ENCODE measurements at places on chromosomes 6 and 20.

DNA sequence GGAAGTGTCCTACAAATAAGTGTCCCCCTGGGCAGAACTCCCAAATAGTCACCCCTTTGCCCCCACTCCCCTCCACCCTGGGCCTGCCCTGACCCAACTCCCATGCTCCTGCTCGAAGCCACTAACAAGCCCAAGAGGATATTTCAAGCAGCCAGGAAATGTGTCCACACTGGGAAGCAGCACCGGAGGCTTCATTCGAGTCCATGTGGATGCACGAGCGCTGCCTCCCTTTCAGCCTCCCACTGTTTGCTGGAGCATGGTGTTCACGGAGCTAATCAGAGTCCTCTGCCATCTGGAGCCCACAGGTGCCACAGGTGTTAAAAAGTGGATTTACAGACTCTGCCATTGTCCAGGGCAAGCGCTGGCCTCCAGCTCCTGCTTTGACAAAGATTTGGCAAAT is 177.6 kb downstream of the TTLL2 start:
- DNase-seq = no peak

- no peak for DNase-seq
Observed at GRCh38 chr20:44858606-44859360, 26.7 kb upstream of the YWHAB start.

DNA sequence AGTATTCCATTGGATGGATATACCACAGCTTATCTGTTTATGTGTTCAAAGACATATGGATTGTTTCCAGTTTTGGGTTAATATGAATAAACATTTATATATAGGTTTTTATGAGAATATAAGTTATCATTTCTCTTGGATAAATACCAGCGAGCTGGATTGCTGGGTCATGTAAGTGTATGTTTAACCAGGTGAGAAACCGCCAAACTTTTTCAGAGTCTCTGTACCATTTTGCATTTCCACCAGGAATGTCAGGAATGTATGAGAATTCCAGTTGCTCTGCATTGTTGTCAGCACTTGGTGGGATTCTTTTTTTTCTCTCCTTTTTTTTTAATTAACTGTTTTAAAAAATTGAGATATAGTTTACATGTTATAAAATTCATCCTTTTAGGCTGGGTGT is 52.1 kb downstream of the PHF20 start:
- no peak for DNase-seq

DNA sequence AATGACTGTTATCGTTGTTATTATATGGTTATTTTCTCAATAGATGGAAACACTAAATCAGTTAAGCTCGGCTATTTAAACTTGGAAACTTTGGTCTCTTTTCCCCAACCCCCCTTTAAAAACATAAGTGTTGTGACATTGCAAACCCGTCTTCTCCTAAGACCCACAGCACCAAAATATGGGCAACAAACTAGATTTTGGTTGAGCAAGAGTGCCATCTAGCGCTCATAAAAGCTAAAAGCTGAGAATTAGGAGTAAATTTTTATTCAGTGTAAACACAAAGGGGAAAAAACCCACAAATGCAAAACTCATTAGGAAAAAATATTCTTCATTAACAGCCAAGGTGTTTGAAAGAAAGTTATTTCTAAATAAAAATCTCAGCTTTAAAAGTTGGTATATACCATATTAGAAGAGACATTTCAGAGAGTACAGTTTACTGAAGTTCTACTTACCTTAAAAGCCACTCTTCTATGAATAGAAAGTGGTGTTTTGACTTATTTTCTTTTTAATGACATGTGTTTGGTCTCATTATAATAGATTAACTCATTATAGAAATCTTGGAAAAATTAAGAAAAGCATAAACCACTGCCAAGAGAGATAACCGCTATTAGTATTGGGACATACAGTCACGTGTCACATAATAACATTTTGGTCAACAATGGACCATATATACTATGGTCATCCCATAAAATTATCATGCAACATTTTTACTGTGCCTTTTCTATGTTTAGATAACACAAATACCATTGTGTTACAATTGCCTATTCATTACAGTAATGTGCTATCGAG is 21.1 kb downstream of the SESN1 start:
- DNase-seq = peak; percentile 67

DNA sequence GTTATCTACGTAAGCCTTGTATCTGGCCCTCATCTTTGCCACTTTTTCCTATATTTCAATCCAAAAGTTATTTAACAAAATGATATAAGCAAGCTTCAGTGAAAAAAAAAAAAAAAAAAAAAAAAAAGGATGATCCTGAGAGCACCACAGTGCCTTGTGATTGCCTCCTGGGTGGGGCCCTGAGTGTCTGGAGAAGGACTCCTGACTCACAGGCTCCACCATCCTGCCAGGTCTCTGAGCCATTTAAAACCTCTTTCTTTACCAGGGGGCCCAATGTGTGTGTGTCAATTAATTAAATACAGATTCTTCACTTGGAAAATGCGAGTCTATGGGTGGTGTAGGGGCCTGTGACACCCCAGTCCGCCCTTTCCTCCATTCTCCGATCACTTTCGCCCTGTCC is 105.2 kb downstream of the SMOC2 start:
- DNase-seq = no peak

DNA sequence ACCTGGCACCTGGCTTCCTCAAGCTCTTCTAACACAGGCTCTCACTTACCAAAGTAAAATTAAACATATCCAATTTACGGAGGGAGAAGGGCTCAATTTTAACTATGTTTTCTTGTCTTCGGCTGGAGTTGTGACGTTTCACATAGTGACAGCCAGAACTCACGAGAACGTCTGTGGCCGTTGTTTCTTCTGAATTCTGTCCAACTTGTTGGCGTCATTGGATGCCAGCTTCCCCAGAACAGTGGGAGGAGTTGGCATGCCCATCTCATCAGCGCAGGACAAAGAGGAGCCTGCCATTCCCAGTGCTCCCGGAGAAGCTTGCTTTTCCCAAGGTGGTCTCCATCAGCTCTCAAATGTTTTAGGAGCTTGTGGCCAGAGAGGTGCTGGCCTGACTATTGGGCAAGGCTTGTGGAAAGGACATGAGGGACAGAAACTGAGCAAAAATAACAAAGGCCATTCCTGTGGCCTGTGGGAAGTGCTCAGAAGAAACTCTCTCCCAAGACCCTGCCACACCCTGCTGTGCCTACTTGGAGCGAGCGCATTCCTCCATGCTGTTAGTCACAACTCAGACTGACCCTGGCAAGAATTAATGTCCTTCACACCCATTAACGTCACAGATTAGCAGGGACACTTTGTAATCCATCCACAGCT is 265.4 kb upstream of the CDH4 start:
- no peak for DNase-seq

GRCh38 chr6:16359563-16359962 is 121.2 kb downstream of the GMPR start:
- DNase-seq = no peak

DNA sequence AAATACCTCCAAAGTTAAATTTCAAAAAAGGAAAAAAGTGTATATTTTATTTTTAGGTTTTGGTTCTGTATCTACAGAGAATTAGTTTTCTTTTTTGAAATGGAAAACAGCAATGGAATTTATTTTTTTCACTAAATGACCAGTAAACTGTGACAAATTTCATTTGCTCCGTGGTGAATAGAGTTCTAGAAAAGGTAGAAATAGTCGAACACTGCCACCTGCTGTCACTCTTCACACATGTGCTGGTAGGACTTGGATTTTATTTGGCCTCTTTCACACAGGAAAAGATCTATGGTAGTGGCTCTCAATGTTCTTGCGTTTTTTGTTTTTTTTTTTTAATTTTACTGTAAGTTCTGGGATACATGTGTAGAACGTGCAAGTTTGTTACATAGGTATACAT is 312.5 kb downstream of the EYA4 start:
- DNase-seq = peak; percentile 19

- no peak for DNase-seq
Observed at GRCh38 chr20:46689754-46690085, 476 bp upstream of the TP53RK start.

DNA sequence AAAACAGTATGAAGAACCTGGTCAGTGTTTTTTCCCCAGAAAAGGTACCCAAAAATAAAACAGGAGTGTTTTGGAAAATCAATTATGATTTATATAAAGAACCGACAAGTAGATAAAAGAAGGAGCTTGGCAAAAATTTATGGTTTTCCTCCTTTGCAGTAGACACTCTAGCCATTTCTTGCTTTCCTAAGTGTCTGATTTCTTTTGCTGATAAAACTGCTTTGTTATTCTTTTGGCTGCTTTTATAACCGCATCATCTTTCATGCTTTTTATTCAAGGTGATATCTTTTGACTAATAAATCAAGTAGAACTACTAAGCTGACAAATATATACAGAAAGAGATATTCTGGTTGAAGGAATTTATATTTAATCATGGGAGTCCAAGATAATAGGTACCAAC is 16.6 kb downstream of the ATG5 start:
- no peak for DNase-seq

DNA sequence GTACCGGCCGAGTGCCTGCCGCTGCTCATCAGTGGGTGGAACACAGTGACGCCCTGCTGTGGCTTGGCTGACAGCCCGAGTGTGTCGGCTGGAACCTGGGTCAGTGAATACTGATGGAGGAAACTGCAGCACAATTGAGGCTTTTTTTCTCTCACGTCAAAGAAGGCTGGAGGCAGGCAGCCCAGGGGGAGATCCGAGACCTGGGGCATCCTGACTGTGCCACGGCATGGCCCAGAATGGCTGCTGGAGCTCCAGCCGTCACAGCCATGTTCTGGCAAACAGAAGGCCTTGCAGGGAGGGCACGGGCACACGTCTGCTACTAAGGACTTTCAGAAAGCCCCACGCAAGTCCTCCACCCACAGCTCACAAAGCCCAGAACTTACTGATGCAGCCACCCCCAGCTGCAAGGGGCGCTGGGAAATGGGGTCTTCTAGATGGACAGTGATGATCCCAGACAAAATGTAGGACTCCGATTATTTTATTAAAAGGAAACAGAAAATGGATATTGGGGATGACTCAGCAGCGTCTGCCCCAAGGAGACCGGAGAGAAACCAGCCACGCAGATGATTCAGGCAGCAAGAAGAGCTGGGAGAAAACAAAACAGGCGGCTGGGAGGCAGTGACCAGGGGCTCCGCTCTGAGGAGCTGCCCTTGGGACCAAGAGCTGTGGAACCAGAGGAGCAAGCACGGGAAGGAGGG is 140.0 kb downstream of the TAF4 start:
- DNase-seq = no peak

DNA sequence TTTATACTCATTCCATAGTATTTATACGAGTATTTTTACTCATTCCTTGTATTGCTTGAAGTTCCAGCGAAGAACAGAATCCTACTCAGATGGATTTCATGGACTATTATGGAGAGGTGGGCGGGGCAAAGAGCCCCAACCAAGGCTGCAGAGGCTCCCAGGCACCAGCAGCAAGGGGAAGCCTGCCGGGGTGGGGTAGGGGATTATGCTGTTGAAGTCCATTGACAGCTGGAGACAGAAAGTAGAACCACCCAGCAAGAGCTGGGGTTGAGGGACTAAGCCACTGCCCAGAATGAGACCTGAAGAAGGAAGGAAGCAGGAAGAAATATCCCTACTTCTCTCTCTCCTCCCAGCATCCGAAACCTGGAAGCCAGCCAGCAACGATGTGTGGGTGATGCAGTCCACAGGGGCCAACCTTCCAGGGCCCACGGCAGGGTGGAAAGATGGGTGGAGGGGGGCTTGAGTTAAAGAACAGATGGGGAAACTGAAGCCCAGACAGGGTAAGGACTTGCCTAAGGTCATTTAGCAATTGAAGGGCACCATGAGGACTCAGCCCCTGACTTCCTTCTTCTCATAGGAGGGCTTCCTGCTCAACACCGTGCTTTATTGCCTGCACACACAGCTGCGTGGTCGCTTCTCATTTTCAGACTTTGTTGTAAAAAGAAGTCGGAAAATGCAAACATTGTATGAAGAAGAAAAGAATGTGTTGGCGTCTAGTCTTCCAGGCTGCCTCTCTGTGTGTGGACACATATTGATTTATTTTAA is 18.3 kb upstream of the GTSF1L start:
- no peak for DNase-seq

DNA sequence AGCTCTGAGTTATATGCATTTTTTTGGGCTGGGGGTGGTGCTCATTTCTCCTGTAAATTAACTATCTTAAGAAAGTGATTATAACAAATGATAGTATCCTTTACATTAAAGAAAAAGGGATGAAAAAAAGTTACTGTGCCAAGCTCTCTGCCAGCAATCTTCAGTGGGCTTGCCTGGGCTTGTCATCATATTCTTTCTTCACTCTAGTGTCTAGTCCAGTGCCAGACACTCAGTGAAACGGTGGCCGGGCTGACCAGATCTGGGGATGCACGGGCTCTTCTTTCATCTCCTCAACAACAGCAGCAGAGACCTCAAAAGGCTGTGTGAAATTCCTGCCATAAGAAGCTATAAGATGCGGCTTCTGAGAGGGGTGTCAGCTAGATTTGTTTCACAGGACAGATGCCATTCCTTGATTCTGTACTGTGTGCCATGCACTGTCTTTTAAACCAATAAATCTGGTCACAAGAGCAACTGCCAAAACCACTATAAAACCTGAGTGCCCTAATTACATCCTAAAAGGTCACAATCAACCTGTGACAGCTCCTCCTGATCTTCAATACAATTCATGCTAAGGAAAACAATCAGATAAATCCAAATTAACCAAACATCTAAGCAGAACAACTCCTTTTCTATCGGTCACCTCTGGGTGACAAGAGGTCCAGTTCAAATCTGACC is 12.1 kb downstream of the EXOC2 start:
- no peak for DNase-seq

GRCh38 chr6:111604259-111605099 is 1.2 kb downstream of the TRAF3IP2 start:
- DNase-seq = no peak

GRCh38 chr6:18400831-18401446 is 13.8 kb downstream of the RNF144B start:
- no peak for DNase-seq

DNA sequence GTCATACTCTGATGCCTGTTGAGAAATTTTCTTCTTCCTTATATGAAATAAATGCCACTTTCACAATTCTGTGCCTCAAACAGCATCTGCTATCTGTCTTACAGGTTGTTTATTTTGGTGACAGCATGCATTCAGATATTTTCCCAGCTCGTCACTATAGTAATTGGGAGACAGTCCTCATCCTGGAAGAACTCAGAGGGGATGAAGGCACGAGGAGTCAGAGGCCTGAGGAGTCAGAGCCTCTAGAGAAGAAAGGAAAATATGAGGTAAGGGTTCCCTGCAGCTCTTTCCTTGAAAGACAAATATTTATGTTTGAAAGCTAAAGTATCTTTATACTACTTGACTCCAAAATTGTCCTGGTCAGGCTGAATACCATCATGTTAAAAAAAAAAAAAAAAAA is 15.8 kb downstream of the TSPYL4 start:
- no peak for DNase-seq

GRCh38 chr6:32947552-32948465 is 5.1 kb downstream of the HLA-DMA start:
- DNase-seq = peak; percentile 41

DNA sequence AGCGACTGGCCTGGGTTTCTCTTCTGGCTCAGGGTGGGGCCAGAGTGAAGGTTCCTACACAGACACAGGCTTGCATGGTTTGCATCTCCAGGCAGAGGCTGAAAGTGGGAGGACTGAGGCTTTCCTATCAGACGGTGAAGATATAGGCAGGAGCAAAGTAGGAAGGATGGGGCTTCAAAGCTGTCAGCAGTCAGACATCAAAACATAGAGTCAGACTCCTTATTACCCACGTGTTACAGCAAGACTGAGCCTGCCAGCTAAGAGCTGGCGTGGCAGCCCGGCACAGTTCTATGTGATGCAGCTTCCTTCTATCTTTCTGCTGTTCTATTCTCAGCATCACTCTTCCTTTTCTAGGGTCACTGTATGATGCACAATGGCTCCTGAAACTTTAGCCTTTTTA is 445.1 kb downstream of the DOK5 start:
- DNase-seq = no peak
